GM23338 (cell line): ENCODE measurements at places on chromosomes 4 and X.
A peak's percentile ranks its signal among the peaks of the same experiment; 100 is the strongest.

- DNase-seq = peak; percentile 12
Measured at GRCh38 chr4:89373394-89373793, 65.8 kb upstream of the GPRIN3 start.

DNA sequence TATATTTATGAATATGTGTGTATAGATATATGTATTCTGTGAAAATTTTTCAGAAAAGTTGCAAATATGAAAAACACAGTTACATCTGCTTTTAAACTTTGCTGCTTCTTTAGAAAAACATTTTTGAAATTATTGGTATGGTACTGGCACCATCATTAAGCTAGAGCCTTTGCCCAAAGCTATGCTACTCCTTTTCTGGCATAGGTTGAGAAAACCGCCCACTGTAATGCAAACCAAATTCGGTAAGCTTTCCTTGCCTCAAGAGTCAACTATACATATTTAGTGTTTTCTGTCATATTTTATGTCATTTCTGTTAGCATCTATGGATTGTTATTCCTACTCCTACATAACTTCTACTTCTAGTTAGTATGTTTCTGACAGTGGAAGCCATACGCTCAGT is 50.7 kb downstream of the ANTXR2 start:
- no peak for DNase-seq

DNA sequence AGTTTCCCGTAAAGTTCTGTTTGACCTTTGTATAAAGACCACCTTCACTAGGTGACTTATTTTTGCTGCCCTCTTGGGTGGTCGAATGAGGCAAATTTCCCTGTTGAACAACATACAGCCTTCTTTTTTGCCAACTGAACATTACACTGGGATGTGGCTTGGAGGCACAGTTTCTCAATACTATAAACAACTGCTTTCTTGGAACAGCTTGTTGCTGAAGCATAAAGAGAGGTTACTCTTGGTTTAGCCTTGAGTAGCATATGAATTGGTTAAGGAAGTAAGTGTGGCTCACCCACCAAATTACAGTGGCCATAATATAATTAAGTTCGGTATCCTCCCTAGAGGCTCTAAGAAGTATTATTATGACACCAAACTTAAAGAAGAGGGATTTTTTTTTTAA is 40.0 kb downstream of the HHIP start:
- DNase-seq = no peak

- no peak for DNase-seq
Measured at GRCh38 chr4:140085062-140085622, 68.8 kb downstream of the MAML3 start.

DNA sequence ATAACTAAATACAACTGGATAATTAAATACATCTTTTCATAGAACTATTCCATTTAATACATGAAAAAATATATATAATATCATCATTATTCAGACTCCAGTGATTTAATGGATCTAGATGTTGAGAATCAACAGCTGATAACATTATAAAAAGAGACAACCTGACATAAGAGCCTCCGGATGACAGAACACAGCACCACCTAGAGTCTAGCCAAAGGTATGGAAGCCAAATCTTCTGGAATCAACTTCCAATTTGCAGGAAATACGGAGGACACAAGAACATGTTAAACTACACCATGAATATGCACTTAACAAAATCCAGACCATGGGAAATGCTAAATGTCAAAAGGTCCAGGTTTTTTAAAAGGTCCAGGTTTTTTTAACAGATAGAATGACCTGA is 55.0 kb downstream of the LRBA start:
- peak; percentile 76 for DNase-seq
